CD8-positive, alpha-beta T cell (primary cell): ENCODE measurements at places on chromosomes 7 and 10.

DNA sequence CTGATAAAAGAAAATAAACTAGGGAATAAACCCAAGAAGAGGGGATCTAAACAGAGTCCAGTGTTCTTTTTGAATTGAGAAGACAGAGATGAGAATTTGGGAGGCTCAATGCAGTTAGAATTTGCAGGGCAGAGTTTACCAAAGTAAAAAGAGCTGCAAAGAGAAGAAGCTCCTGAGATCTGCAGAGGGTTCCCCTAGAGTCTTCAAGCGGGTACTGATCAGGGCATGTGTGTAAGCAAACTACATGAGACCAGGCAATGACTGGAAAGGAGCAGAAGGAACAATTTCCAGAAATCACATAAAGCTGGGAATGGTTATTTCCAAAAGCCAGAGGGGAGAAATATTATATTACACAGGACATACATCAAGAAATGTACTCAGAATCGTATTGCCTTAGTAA lies 58.1 kb upstream of the TES start:
- DNase-seq = no peak

DNA sequence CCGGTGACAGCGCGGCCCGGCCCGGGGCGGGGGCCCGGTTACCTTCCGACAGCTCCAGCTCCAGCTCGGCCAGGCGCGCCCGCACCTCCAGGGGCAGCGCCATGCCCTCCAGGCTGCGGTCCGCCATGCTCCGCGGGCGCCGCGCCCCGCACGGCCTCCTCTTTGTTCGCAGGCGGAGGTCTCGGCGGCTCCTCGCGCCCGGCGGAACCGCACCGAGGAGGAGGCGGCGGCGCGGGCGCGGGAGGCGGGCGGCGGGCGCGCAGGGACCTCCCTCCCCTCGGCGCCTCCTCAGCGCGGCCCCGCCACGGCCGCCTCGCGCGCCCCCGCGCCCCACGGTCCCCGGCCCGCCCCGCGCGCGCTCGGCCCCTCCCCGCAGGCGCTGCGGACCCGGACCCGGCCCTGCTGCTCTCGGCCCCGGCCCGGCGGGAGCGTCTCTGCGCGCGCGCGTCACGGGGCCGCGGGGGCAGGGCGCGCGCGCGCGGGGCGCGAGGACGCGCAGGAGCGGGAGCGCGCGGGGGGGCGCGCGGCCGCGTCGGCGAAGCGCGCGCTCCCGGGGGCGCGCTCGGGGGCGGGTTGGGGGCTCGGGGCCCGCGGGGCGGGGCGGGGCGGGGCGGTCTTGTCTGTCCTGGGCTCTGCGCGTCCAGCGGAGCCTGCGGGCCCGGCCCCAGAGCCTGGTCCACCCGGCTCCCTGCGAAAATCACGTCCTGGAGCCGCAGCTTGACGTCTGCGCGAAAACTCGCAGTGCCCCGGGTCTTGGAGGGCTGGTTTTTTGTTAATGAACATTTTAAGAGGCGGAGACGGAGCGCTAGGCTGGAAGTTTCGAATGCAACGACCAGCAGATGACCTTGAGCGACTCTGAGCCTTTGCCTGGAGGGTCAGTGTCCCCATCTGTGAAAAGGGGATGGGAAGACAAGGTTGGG lies at the start of gene DIP2C:
DIP2C (minus strand) TSS at position 217 of the 920 bp plus-strand sequence; CDS start at position 127, 90 bp downstream.
- no peak for DNase-seq

DNA sequence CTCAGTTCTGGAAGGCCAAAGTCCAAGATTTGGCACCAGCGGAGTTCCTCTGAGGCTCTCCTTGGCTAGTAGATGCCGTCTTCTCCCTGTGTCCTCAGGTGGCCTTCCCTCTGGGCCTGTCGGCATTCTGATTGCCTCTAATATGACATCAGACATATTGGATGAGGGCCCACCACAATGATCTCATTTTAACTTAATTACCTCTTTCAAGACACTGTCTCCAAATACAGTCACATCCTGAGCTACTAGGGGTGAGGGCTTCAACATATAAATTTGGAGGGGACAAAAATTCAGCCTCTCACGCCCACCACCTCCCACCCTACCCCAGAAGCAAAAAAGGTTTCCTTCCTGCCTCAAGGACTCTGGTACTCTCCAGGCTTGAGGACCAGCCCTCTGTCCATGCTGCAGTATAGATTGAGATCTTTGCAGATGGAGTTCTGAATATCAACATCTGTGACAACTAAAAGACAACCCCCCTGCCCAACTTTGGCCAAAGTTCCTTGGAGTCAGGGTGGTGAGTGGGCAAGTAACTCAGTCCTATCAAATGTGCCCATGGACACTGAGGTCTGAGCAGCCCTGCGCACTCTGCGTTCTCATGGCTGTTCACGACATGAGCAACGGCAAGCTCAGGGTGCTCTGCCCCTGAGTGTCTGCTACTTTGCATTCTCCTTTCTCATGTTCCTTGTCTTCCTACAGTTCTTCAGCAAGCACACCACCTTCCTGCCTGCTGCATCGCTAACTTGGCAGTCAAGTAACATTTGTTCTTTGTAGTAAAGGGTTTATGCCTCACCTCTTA lies 11.5 kb downstream of the TMEM176B start:
- DNase-seq = no peak

DNA sequence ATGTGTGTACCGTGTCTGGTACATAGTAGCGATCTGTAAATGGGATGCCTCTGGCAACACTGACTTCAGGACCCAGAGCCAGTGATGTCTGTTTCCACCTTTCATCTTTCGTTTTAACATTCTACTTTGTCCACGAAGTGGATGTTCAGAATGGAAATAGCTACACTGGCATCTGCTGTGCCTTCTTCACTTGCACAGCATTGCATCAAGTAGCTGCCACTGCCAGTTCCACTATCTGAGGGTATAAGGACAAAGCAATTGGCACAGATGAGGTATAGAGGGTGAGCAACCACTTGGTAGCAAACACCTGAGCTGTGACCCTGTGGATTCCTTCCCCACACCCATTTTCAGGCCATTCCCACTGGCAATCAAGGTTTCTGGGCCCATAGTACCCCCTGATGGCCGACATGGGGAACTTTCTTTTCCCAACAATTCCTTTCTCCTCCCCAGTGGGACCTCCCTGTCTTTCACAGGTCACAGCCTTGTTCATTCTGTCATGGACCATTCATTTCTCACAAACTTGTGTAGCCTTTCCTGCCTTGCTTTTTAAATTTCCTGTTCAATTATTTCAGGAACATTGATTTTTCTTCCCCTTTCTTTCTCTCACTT lies 4.0 kb downstream of the ITGA8 start:
- DNase-seq = no peak

- no peak for DNase-seq
Measured at GRCh38 chr10:103679096-103679790, 176.1 kb downstream of the SH3PXD2A start.

DNA sequence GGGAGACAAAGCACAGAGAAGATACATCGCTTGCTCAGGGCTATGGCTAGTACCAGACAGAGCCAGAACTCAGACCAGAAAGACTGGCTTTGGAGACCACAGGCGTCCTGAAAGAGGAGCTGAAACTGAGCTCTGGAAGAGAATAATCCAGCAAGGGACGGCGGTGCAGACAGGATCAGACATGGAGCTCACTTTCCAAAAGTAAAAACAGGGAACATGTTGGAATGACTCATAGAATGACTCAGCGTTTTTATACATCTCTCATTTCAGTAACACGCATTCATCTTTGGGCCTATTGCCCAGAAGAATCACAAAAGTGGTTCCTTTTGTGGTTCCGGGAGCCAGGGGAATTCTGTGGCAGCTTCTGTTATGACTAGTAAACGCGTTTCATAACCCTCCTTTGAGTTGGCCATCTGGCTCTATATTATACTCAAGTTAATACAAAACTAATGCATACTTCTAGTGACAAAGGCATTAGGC lies 37.2 kb downstream of the PLEKHS1 start:
- DNase-seq = no peak

DNA sequence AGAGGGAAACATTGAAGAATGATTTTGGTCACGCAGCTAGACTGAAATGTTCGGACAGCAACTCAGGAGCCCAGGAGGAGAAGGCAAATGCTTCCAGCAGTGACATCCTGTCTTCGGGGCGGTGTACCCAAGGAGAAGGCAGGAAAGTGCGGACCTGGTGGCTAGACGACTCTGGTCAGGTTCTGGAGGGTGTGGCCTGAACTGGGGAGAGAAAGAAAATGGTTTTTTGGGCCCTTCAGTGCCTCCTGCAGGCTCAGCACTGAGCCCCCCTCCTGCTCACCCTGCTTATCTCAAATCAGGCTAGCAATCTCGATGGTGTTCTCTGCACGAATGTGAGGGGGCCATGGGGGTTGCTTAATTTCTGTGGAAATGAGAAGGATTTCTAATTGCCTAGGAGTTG lies 26.7 kb upstream of the TARP start:
- no peak for DNase-seq

DNA sequence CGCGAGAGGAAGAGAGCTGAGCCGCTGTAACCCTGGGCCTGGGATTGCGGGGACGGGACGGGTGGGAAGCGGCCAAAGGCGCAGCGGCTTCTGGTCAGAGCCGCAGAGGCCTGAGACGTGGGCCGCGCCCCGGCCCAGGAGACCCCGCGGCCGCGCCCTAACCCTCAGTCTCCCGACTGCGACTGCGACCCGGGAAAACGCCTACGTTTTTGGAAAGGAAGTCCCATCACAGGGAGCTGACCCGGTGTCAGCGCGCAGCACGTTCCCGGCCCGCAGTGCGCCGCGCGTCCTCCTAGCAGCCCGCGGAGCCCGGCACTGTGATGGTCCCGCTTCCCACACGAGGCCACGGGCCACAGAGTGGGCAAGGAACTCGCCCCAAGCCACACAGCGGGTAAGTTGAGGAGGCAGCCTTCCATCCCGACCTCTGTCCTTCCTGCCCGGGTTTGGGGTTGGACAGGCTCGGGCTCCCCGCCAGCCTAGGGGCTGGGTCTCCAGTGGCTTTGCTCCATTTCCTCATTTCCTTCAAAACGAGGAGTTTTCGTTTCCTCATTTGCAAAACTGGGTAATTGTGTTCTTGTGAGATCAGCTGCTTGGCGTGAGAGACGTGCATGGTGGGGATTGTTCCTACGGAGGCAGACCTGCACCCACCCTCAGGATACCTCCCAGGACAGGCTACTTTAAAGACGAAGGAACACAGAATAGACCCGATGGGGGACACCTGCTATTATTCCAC lies 1.2 kb downstream of the GPNMB start:
- DNase-seq = no peak
